ENCODE measurements at places on chromosomes 11 and 22. TPM values are rescaled to one million over a fixed set of nuclear protein-coding genes. Genes with fewer than 3 reads are reported as not detected.

GRCh38 chr11:96506953-96507354 is 117.1 kb downstream of the JRKL start:
- H3K4me1 ChIP-seq = no peaks in the 10 kb centered on the region
- no peak overlapping the region for H3K4me3 ChIP-seq
- H3K36me3 ChIP-seq = no peaks in the 10 kb centered on the region

DNA sequence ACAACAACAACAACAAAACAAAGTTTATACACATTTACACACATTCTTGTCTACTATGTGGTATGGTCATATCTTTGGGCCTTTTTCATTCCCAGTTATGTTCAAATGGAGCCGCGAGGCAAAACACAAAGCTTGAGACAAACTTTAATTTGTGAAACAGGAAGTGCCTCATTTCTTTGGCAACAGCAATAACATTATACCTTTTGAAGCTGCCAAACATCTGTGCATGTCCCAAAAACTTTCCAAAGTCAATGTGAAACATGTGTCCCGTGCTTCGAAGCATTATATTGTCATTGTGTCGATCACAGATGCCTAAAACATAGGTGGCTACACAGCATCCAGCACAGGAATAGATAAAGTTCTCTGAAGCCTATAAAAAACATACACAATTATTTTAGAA is 25.0 kb upstream of the RPS13 start:
- H3K4me3 ChIP-seq = no peak overlapping the region
- H3K36me3 ChIP-seq = peaks cover 18% of the 10 kb centered on the region
- H3K27ac ChIP-seq = no peak overlapping the region

DNA sequence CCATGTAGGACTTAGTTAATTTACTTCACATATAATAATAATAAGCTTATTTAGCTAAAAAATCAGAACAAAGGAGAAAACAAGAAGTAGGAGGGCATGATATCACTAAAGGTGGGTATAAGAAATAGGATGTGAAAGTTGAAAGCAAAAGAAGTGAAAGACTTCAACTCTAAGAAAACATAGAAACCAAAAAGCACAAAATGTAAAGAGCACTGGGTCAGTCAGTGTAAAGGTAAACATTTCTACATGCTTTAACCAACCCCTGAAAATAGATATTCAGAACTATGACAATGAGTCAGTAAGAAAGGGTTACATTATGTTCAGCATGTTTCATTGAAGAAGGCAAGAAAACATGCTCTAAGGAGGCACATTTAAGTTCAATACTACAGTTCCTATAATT is 298.8 kb downstream of the SWAP70 start:
- no peaks in the 10 kb centered on the region for H3K4me1 ChIP-seq
- no peak overlapping the region for H3K27ac ChIP-seq
- H3K27me3 ChIP-seq = no peaks in the 10 kb centered on the region
- DNase-seq = no peak
- H3K4me3 ChIP-seq = no peak overlapping the region

- H3K27me3 ChIP-seq = no peaks in the 10 kb centered on the region
- no peak for DNase-seq
- H3K27ac ChIP-seq = no peak overlapping the region
- no peak overlapping the region for H3K4me3 ChIP-seq
- H3K4me1 ChIP-seq = no peaks in the 10 kb centered on the region
Measured at GRCh38 chr22:25013607-25014006, 61.1 kb downstream of the KIAA1671 start.

DNA sequence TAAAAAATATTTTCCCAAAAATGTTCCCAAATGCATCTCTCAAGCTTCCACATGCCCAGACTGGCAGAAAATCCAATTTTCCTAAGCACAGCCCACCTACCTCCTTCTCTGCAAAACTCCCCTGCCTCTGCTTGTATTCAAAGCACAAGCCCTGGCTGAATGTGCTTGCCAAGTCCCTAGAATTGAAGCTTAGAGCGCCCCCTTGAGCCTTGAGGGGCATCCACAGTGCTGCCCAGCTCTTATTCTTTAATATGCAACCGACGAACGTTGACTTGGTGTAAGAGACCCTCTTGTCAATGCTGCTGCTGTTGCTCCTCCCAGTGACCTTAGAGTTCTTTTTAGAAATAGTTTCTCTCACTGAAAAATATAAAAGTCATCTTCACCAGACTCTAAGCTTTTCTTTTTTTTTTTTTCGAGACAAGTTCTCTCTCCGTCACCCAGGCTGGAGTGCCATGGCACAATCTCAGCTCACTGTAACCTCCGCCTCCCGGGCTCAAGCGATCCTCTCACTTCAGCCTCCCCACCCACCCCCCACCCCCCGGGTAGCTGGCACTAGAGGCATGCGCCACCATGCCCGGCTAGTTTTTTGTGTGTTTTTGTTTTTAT is 63.5 kb upstream of the CAPRIN1 start:
- H3K4me3 ChIP-seq = no peak overlapping the region
- peak; percentile 82 for DNase-seq
- H3K4me1 ChIP-seq = no peaks in the 10 kb centered on the region

- H3K4me1 ChIP-seq = no peaks in the 10 kb centered on the region
- no peaks in the 10 kb centered on the region for H3K27me3 ChIP-seq
- no peak overlapping the region for H3K4me3 ChIP-seq
- no peak overlapping the region for H3K27ac ChIP-seq
- DNase-seq = peak; percentile 71
Measured at GRCh38 chr11:64334764-64335735, 5.0 kb upstream of the CCDC88B start.

- H3K4me3 ChIP-seq = peak overlapping the region; percentile 1
- H3K4me1 ChIP-seq = no peaks in the 10 kb centered on the region
- H3K27me3 ChIP-seq = no peaks in the 10 kb centered on the region
- no peaks in the 10 kb centered on the region for H3K36me3 ChIP-seq
- peak; percentile 82 for DNase-seq
Measured at GRCh38 chr11:1559111-1559951, 12.7 kb downstream of the DUSP8 start.

- no peak for DNase-seq
- H3K4me3 ChIP-seq = no peak overlapping the region
- H3K4me1 ChIP-seq = peaks cover 44% of the 10 kb centered on the region
- H3K27me3 ChIP-seq = no peaks in the 10 kb centered on the region
- no peaks in the 10 kb centered on the region for H3K36me3 ChIP-seq
- H3K27ac ChIP-seq = no peak overlapping the region
Measured at GRCh38 chr22:21570398-21570797, 2.9 kb downstream of the UBE2L3 start.

- no peaks in the 10 kb centered on the region for H3K27me3 ChIP-seq
- H3K4me1 ChIP-seq = no peaks in the 10 kb centered on the region
- no peak overlapping the region for H3K27ac ChIP-seq
- H3K4me3 ChIP-seq = no peak overlapping the region
- peak; percentile 37 for DNase-seq
Measured at GRCh38 chr22:37472418-37473006, 13.7 kb downstream of the MFNG start.

DNA sequence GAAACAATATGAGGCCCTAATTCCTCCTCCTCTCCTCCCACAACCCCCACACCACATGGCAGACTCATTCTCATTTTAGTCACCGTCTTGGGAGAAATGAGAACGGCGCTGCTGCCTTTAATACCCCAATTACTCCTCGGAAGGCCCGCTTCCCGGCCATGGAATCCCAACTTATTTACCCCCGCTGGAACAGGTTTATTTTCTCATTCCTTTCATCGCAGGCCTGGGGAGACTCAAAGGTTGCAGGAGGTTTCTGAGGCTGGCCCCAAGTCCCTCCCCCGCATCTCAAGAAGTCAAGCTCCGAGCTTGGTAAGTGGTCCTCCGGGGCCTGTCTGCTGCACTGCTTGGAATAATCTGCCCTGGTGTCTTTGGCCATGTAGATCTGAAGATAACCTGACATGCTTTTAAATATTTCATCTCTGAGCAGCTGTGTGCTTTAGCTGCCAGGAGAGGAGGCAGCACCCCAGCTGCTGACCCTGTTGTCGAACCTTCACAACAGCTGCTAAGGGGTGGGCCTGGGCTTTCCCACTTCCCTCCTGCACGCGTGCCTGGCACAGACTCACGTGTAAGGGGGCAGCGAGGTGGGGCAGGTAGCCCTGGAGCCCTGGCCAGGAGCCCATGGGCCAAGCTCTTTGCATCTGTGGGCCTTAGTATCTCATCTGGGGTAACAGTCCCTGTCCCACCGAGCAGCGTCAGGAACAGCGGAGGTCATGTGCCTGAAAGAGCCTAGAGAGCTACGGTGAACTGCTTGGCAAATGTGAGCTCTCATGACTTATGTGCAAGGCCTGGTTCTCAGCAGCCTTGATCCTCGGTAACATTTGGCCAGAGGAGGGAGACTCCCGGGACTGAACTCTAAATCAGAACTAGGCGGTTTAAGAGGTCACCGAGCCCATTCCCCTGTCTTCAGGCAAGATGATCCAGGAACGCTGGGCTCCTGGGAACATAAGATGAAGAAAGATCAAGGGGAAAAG is 164.6 kb downstream of the ST3GAL4 start:
- no peak overlapping the region for H3K4me3 ChIP-seq
- H3K36me3 ChIP-seq = no peaks in the 10 kb centered on the region
- H3K27me3 ChIP-seq = no peaks in the 10 kb centered on the region
- no peak overlapping the region for H3K27ac ChIP-seq
- no peaks in the 10 kb centered on the region for H3K4me1 ChIP-seq

DNA sequence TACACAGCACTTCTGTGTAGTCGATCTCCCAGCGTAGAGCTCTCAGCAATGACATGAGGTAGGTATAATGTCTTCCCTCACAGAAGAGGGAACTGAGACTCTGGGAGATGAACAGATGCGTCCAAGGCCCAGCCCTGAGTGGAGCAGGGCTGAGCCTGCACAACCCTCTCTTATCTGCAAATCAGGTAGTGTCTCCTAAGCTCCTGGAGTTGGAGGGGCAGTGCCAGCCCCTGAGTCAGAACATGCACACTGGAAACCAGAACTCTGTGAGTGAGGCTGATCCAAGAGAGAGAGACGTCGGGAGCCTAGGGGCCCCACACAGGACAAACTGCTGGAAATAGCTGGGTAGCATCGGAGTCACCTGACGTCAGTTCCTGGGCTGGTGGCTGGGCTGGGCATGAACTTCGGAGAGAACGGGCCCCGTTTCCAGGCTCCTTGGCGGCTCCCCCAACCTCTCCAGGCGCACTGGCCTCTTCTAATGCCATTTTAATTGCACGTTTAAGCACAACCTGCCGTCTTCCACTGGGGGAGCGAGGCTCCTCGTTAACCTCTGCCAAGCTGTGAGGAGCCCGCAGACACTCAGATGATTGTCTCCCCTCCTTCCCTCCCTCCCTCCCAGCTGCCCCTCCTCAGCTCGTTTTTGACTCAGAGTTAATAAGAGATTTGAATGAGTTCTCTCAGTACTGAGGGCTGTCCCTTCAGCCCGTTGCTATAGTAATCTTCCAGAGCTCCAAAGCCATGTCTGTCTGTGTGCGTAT is 191.2 kb upstream of the TBCEL start:
- H3K4me1 ChIP-seq = no peaks in the 10 kb centered on the region
- H3K4me3 ChIP-seq = no peak overlapping the region
- DNase-seq = peak; percentile 49
- H3K27ac ChIP-seq = no peak overlapping the region
- H3K27me3 ChIP-seq = no peaks in the 10 kb centered on the region

DNA sequence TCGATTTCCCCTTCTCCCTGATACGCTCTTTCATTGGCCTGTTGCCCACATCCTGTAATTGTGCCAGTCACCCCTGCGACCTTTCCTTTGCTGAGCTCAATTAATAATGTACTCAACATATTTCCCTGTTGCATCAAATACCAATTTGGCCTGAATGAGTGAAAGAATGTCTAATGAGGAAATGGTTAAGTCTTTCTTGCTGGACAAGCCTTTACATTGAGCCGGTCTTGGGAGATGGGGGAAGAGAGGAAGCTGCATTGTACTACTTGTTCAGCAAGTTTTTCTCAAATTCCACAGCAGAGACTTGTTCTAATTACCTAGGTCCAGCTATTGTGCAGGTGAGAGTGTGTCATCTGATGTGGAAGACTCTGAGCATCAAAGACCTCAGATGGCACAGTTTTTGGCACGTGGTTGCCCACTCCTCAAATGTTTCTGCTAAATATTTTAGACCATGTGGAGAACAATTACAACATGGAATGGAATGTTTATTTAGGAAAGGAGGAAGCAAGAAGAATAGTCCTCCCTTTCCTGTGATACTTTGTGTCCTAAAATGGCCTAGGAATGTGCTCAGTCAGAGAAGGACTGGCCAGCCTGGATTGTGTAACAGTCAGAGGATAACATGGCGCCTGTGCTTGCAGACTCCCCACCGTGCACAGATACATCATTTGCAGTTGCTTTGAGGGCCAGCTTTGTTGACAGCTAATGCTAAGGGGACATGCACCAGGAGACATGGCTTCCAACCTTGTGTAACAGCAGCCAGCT is 129.5 kb upstream of the E2F8 start:
- no peaks in the 10 kb centered on the region for H3K36me3 ChIP-seq
- DNase-seq = no peak
- H3K4me1 ChIP-seq = no peaks in the 10 kb centered on the region
- H3K27ac ChIP-seq = no peak overlapping the region

- H3K4me3 ChIP-seq = no peak overlapping the region
- H3K27me3 ChIP-seq = no peaks in the 10 kb centered on the region
- H3K27ac ChIP-seq = peak overlapping the region; percentile 56
- H3K4me1 ChIP-seq = peaks cover 38% of the 10 kb centered on the region
Measured at GRCh38 chr11:75337195-75337654, 14.2 kb downstream of the ARRB1 start.

DNA sequence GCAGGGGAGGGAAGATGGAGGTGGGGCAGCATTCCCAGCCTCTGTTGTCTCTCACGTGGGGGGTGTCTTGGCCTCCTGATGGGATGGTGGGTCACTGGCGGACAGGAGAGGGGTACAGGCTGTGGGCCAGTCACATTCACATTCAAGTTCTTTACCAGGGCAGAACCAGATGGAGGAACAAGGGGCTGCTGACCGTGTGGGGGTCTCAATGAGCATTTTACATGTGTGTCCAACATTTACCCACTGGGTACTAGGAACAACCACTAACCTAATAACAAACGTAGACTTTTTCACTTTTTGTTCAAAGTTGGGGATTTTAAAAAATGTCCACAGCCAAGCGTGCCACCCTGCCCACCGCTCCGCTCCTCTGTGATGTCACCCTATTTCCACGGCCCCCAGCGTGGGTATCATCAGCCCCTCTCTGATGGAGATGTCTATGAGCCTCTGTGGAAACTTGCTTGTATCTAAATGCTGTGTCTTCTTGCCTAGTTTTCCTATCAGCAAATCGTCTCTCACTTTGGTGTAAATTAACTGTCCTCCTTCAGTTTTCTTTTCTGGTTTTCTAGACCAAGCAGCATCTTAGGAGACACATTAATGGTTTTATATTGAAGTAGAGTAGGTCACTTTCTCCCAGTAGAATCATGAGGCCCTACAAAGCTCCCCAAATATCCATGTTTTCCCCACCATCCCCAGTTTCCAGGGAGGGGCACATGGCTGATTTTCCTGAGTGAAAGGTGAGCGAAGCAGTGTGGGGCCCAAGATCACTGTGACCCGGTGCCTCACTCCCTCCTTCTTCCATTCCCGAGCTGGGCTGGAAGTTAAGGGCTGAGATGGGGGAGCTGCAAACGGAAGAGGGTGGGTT is 936.7 kb downstream of the BRD1 start:
- H3K36me3 ChIP-seq = no peaks in the 10 kb centered on the region
- H3K4me1 ChIP-seq = no peaks in the 10 kb centered on the region
- H3K27me3 ChIP-seq = no peaks in the 10 kb centered on the region
- no peak overlapping the region for H3K4me3 ChIP-seq
- no peak for DNase-seq
- H3K27ac ChIP-seq = no peak overlapping the region

The F2 gene
- total RNA-seq = not detected

The TP53I11 gene
- total RNA-seq = 35.3 TPM

The DDI1 gene
- total RNA-seq = not detected

The HTATIP2 gene
- total RNA-seq = 37.5 TPM

The MS4A10 gene
- total RNA-seq = not detected
